ENCODE measurements at places on chromosomes 13 and 19.
A peak's percentile ranks its signal among the peaks of the same experiment; 100 is the strongest.

- DNase-seq: peak; percentile 11
Observed at GRCh38 chr13:91346850-91347201, 661 bp upstream of the MIR17HG start.

- DNase-seq: no peak
Observed at GRCh38 chr13:67619995-67620380, 389.9 kb upstream of the PCDH9 start.

DNA sequence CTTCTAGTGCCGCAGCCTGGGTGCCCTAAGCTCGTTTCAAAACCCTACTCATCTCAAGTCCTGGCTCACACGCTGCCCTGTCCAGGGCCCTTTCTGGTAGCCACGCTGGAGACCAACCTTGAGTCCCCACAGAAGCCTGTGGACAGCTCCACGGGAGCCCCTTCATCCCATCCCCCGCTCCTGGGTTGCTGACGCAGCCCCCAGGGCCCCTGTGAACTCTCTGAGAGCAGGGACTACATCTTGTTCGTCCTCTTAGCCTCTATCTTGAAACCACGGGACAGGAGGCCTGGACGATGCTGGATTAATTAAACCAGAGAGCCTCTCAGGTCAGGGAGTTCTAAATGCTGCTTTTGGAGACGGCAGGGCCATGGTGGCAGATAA, 7.4 kb downstream of the MLLT1 start:
- DNase-seq: no peak

DNA sequence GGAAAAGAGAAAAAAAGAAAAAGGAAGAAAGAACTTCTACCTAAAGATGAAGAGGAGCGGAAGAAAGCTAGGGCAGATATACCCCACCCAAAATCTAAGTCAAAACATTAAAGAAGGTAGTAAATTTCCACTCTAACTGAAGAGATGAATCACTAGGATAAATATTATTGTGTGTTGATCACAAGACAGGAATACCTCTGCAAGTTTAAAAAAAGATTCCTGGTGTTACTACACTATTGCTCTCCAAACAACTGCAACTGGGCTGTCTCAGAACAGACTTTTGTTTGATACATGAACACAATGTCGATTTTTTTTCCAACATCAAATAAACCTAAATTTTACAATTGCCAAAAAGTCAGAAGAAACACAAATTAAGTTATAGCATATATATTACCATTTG, 6.8 kb downstream of the HSPH1 start:
- no peak for DNase-seq

- DNase-seq: no peak
Observed at GRCh38 chr13:75480671-75481175, 1.2 kb downstream of the TBC1D4 start.

DNA sequence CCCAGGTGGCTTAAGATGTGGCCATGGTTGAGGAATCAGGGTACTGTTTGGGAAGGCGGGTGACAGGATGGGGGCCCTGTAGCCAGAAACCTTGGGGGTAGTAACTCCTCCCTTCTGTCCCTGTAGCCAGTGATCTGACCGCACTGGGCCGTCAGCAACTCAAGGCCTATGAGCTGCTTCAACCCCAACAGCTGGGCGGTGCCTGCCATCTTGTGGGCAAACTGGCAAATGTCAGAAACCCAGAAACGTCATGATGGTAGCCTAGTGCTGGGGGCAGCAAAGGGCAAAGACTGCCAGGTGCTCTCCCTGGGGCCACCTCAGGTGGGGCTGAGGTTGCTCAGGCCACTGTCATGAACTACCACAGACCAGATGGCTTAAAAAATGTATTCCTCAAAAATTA, 3.5 kb downstream of the COPE start:
- DNase-seq: no peak

GRCh38 chr19:57338877-57339276, 12.2 kb upstream of the ZNF304 start:
- DNase-seq: no peak

DNA sequence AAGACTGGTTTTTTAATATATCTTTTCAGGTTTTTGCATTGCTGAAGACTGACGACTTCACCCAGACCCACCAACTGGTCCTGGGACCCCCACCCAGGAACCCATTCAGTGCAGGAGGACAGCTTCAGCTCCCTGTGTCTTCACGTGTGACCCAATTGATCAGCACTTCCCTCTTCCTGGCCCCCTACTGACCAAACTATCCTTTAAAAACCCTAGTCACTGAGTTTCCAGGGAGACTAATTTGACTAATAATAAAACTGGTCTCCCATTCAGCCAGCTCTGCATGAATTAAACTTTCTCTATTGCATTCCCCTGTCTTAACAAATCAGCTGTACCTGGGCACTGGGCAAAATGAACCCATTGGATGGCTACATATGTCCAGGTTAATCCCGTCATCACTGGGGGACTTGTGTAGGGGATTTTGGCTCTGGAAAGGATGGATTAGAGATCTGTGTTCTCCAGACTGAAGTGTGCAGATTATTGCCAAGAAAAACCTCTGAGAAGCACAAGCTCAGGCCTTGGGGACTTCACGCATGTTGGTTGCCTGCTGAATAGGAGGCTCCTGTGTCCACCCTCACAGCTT, 16.3 kb upstream of the PARP4 start:
- no peak for DNase-seq

- no peak for DNase-seq
Observed at GRCh38 chr13:50892210-50892944, 17.2 kb upstream of the RNASEH2B start.

DNA sequence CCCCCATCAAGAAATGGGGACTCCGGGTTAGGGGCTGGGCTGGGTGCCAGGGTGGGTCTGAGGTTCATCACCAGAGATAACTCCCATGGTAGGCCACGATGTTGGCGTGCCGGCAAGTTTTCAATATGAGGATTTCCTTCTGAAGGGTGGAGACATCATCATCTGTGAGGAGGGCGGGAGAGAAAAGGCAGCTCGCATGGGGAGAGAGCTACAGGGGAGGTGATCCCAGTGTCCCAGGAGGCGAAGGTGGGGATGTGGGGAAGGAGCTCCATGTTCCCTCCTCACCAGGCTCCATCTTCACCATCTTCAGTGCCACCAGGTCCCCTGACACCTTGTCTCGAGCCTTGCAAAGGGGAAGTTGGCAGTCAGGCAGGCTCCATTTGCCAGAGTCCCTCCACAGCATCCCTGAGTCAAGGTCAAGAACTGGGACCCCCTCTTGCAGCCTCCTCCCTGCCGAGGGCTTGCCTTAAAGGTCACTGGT, 430 bp downstream of the MAP4K1 start:
- DNase-seq: no peak

- no peak for DNase-seq
Observed at GRCh38 chr13:52004511-52005170, 6.6 kb downstream of the ATP7B start.

DNA sequence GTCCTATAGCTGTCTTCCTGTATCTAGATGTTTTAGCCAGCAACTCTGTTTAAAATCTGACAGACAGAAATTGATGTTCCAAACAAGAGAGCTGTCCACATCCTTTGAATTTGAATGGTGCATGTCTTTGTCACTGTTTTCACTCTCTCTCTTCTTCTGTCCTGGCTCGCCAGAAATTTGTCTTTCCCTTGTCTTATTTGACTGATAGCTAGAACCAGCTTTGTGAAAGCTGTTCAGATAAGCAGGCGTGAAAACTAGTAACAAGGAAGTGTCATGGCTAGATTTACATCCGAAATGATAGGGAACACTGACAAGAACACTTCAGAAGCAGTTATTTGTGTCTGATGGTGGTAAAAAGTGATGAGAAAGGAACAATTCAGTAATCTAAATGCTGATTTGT, 354.9 kb upstream of the SLITRK1 start:
- DNase-seq: no peak

- no peak for DNase-seq
Observed at GRCh38 chr13:102863590-102863989, 17.8 kb downstream of the ERCC5 start.

DNA sequence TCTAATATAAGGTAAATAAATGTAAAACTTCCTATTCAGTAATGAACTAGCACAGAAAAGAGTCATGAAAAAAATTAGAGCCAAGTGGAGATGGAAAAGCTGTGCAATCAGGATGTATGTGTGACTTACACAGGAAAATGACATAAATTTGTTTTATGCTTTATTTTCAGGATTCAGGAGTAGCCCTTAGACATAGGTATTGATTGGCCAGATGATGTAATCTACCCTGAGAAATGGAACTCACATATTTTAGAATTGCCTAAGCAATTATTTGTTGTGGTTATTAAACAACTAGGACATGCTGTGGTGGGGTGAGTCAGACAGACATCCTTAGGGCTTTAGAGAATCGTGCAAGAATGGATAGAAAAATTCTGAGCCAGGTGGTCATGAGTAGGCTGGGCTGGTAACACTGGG, 110.6 kb downstream of the PCDH9 start:
- DNase-seq: no peak

DNA sequence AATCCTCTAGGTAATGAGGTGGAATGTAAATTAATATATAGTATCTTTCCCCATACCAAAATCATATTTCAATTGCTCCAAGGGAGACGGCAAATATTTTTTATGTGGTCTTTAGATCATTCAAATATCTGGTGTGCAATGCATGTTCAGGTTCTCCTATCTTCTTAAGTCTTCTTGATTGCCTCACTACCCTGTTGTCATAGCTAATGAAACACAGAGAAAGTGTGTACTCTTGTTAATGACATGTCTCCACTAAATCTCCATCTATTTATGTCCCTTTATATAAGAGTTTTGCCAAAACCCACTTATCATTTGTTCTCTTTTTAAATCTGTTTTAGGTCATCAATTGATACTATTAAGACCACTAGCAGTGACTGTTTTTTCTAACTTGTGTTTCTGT, 6.6 kb downstream of the STARD13 start:
- DNase-seq: no peak

DNA sequence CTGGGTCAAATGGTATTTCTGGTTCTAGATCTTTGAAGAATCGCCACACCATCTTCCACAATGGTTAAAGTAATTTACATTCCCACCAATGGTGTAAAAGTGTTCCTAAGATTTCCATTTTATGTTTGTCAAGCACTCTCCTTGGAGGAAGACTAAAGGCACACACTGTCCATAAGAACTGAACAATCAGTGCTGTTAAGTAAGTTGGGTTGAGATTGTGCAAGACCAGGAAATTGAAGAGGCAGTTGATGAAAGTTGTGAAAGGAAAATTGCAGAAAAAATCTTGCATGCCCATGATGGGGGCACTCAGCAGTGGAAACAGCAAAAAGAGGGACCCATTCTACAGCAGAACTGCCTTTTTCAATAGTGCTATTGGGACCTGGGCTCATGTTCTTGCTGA, 323.6 kb downstream of the DLEU7 start:
- no peak for DNase-seq

GRCh38 chr13:93708308-93709075, 481.9 kb downstream of the GPC6 start:
- DNase-seq: no peak

GRCh38 chr19:34489175-34489574, 7.6 kb downstream of the WTIP start:
- no peak for DNase-seq

GRCh38 chr19:43997631-43998290, 5.0 kb upstream of the ZNF230 start:
- no peak for DNase-seq

DNA sequence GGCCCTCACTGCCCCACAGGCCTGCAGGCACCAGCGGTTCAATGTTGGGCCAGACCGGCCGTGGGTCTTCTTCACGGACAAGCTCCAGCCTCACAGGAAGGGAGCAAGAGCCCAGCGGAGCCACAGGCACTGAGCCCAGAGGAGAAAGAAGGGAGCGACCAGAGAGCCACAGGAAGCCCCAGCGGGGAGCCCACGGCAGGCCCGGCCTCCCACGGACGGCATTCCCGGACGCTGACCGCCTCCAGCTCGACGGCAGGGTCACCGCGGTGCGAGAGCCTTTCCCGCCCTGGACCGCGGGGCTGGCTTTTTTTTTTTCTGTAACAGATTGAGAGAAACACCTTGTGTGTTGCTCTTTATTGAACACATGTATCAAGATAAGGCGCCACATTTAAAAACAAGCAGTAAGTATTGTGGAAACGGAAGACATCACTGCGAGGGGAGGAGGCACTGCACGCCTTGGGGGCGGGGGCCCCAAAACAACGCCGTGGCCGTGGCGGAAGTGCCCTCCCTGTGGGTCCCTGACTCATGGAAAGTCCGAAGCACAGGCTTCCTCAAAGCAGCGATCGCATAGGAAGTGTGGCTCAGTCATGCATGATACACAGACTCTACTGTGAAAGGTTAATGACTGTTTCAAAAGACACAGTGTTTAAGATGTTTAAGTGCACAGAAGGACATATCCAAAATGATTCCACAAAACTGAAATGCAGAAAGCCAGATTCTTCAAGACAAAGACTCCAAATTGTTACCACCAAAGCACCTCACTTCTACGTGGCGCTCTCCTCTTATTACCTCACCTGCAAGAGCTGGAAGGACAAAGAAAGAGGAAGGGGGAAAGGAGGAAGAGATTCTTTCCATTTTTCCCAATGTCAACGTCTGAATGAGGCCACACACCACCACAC, 3.5 kb downstream of the RASA3 start:
- peak; percentile 77 for DNase-seq

GRCh38 chr19:42467183-42467760, 24.5 kb upstream of the CXCL17 start:
- DNase-seq: no peak

DNA sequence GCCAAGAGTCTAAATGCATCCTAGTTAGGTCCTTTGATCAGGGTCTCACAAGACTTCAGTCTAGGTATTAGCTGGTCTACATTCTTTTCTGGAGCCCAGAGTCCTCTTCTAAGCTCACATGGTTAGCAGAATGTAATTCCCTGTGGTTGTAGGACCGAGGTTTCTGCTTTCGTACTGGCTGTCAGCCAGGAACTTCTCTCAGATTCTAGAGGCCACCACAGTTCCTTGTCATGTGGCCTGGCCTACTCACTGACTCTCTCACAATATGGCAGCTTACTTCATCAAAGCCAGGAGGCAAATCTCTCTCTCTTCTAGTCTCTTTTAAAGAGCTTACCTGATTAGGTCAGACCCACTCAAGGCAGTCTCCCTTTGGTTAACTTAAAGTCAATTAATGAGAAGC, 82.9 kb downstream of the POU4F1 start:
- no peak for DNase-seq

DNA sequence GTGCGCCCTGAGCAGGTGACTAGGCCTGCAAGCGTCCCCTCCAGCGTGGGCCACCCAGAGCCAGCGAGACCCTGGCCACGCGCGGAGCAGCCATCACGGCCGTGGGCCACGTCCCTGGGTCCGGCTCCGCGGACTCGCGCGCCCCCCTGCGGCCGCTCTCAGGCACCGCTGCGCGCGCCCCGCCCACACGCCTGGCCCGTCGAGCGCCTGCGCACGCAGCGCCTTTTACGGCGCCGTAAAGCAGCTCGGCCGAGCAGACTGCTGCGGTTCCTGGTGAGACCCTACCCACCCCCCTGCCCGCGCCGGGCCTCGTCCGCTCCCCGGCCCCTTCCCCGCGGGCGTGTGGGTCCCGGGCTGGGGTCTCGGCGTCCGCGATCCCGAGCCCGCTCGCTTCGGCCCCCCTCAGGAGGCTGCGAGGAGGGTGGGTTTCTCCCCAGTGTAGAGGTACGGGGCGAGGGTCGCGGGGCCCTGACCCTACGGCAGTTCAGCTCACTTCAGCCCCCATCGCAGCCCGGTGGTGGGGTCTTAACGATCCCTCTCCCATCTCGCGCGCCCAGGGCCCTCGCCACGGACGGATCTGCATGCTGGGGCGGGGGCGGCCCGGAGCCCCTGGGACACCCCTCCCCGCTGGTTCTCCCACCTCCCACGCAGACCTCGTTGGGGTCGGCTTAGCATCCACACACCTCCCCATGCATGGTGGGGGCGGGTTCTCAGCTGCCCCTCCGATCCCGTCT, at the start of gene TRAPPC5:
Gene TRAPPC5, plus strand, starts transcription at position 228 of the 734 bp plus-strand sequence. CDS start 1,421 bp downstream, outside the sequence.
- DNase-seq: peak; percentile 80

- no peak for DNase-seq
Observed at GRCh38 chr19:31717269-31717923, 368.2 kb upstream of the TSHZ3 start.

GRCh38 chr13:73429701-73430100, 370.9 kb downstream of the KLF5 start:
- no peak for DNase-seq
